Keratinocyte (primary cell): ENCODE measurements at places on chromosomes 2 and 18.
A peak's percentile ranks its signal among the peaks of the same experiment; 100 is the strongest.

DNA sequence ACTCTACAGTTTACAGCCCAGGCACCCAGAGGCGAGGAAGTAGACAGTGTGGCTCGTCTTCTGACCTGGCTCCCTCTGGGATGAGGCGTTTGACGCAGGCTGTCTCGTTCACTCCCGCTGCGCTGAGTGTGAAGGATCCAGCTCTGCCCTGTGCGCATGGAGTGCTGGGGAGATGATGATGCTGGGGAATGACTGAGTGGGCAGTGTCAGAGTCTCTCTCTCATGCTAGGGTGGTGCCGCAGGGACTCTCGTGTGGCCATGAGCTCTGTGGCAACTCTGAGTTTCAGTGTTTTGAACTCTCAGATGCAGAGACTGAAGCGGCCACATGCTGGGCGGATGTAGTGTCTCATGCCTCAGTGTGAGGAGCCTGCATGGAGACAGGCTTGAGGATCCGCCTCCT is 118.4 kb upstream of the TPO start:
- DNase-seq = no peak

- no peak for DNase-seq
Observed at GRCh38 chr18:79989195-79989497, 783 bp upstream of the TXNL4A start.

DNA sequence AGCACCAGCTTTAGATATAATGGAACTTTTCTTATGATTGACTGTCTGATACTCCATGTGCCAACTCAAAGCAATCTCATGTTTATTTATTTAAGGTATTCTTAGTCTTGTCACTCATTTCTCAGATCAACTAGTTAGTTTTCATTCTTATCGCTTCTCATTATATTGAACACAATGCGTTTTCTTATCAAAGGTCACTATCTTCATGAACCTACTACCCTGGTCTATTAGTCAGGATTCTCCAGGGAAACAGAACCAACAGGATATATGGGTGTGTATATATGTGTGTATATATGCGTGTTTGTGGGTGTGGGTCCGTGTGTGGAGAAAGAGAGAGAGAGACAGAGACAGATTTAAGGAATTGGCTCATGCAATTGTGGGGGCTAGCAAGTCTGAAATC is 619.9 kb downstream of the ZEB2 start:
- no peak for DNase-seq

DNA sequence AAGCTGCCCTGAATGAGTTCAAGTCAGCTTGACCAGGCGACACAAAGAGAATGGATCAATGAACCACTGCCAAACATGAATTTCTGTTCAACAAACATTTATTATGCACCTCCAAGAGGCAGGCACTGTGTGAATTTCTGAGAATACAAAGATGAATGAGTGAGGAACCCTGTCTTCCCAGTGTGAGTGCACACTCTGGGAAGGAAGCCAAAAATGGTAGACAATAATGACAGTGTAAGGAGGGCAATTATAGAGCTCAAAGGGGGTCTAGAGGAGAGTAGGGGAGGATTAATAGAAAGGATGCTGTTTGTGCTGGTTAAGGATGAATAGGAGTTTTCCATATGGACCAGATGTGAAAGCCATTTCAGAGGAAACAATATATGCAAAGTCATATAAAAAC is 213.4 kb downstream of the DCC start:
- no peak for DNase-seq

GRCh38 chr2:207362716-207363115 is 167.0 kb upstream of the CREB1 start:
- DNase-seq = no peak

- DNase-seq = no peak
Observed at GRCh38 chr18:48840491-48840877, 110.3 kb downstream of the SMAD7 start.

GRCh38 chr2:167857416-167857815 is 390.0 kb downstream of the STK39 start:
- DNase-seq = no peak

DNA sequence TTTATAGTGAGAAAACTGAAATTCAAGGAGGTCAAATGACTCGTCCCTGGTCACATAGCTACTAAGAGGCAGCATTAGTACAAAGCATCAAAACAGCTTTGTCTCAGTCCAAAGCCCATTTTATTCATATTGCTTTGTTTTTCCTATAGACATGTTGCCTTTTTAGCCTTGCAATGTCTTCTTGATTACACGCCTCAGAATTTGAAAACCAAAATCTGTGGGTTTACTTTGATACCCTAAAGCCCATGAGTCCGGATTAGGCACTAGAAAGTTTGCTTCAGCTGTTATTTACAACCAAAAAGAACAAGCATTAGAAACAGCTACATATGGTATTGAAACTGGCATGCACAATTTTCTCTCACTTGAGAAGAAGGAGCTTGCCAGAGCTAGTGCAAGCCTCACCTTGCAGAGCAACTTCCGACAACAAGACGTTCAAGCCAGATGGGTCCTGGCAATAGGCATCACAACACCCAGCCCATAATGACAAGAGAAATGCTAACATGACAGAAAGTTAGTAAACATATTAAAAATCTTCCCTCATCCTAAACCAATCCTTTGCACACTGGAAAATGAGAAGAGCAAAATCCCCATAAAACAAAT is 276.8 kb downstream of the RIT2 start:
- DNase-seq = no peak

DNA sequence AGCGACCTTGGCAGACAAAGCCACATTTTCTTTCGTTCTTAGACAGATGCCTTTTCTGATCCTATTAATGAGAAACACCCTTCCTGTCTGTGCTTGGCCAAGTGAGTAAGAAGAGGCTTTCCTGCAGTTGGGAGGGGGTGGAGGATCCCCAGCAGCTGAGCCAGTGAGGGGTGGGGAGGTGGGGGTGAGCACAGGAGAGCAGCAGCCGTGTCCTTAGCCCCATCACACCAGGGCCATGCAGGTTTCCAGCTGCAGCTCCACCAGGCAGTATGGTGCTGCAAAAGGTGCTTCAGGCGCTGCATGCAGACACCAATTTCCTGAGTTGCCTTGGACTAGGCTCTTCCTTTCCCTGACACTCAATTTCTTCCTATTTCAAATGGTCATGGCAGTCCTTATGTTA is 123.3 kb upstream of the SIX2 start:
- DNase-seq = no peak

DNA sequence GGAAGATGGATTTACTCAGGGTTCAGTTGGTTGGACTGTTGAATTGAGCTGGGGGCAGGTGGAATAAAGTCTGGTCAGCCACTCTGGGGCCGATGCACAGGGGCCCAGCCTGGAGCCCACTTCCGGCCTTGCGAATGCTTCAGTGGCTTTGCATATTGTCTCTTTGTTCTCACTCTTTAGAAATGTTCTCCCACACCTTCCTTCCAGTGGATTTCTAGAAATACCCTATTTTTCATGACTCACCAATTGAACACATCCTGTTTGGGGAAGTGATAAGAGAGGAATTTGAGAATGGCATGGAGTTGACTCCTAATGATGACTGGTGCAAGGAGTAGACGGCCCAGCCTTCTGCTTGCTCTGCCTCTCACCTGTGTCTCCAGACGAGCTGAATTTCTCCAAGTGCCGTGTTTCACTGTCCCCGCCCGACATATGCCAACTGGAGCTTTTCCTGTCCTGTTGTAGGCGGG is 28.1 kb downstream of the ASAP2 start:
- peak; percentile 94 for DNase-seq

DNA sequence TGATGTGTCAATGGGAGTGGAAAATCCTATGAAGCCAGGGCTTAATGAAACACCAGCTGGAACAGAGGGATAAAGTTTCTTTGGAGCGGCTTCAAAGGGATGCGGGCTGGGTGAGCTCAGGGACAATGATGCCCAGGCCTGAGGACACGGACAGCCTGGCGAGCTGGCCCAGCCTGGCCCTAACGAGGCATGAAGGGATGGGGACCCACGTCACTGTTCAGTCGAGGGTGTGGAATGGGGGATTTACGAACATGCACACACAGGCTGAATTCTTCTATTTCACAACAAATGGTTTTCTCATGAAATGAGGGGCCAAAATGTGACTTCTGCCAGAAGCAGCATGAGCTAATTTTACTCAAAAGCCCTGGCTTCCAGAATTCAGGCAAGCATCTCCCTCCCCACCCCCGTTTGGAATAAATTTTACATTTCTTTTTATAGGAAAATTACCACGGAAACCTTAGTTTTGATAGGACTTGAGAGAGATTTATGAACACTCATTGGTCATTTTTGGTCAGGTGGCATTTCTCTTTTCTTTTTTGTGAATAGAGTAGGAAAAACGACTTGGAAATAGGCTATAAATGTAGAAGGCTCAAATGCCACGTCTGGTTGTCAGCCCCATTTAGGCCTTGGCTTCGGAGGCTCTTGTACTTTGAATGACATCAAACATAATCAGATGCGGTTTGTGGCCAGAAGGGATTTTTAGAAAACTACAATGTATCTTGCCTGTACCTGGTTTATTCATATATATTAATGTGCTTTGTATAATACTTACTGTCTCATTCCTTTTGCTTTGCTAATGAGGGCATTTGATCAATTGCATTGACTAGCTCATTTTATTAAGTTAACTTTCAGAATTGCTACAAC is 893.8 kb upstream of the CELF4 start:
- DNase-seq = no peak
